ENCODE measurements at places on chromosomes 2 and 18.

- DNase-seq = no peak
These were observed 288.5 kb downstream of the SP3 start for GRCh38 chr2:173676647-173677046.

DNA sequence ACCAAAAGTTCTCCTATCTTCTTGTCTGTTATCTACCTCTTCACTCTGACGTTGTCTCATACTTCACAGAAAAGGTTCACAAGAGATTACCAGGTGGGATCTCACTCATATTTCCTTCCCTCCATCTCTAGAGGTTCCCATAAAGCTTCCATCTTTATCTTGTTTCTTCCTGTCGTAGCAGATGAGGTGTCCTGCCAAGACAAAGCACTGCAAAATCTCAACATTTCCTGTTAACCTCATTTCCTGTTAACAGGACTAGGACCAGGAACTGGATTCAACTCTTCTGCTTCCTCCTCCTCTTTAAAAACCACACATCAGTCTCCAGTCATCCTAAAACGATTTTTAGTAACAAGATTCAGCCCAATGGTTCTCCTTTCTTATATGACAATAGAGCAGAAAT lies 512.8 kb upstream of the NRP2 start:
- DNase-seq = no peak

GRCh38 chr2:12211326-12212175 lies 465.1 kb downstream of the LPIN1 start:
- DNase-seq = no peak

DNA sequence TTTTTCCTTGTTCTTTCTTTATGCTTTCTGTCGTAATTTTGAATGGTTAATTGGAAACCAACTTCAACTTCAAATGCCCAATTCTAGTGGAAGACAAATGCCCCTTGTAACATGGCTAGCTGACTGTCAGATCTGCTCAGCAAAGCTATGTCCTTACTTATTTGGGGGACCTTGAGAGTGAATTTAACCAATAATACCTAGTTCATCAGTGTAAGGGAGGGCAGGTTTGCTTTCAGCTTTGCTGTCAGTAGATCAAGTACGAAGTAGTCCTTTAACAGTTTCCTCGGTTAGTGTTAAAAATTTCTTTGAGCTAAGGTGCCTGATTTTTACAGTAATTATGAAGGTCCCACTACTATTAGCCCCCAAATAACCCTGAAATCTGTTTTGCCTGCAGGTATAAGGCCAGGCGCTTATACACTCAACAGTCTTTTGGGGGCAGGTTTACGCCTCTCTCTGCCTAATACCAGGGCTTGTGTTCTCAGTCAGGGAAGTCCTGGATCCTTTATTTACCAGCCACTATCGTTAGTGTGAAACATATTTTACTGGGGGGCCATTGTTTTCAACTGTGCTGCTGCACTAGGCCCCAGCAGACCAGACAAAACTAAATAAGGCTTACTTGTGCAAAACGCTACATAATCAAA lies 165.1 kb upstream of the KCNJ3 start:
- DNase-seq = no peak

DNA sequence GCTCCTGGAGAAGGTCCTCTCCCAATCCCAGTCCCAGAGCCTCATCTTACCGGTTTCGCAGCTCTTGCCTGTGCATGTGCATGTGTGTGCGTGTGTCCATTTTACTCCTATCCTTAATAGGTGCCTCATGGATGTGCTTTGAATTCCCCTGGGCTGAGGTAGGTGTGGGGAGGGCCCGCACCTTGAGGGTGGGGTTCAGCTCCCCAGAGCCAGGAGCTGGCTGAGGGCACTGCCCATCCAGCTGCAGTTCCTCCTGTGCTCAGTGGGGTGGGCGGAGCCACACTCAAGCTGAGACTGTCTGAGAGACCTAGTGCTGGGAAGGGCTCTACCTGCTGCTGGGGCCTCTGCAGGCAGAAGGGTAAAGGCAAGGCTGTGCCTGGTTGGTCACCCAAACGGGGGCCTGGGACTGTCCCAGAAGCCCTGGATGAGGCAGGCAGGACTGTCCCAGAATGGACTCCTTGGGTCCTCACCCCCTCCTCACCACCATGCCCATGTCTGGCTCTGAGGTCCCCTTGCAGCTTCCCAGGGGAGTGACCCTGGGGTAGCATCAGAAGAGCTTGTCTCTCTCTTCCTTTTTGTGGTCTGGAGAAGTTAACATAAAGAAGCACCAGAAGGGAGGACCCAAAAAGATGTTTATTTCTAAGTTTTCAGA lies 8.9 kb downstream of the GDF7 start:
- no peak for DNase-seq

DNA sequence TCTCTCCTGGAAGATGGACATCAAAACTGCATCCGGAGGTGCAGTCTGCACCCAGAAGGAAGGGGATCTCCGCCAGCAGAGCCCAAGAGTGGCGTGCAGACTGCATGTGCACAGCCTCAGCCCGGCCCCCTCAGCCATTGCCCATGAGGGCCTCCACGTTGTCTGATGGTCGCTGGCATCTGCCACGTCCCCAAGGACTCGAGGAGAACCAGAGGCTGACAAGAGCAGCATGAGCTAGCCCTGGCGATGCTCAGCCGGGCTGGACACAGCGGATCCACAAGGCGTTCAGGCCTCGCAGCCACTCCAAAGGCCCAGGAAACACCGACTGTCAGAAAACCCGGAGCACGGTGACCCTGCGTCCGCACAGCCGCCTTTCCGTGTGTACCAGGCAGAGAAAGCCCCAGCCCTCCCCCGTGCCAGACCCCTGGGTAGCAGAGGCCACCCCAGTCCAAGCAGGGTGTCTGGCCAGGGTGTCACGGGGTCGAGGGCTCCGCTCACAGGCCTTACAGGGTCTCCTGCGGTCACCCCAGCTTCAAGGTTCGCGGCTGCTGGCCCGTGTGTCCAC lies 48.3 kb downstream of the SLC66A2 start:
- no peak for DNase-seq

DNA sequence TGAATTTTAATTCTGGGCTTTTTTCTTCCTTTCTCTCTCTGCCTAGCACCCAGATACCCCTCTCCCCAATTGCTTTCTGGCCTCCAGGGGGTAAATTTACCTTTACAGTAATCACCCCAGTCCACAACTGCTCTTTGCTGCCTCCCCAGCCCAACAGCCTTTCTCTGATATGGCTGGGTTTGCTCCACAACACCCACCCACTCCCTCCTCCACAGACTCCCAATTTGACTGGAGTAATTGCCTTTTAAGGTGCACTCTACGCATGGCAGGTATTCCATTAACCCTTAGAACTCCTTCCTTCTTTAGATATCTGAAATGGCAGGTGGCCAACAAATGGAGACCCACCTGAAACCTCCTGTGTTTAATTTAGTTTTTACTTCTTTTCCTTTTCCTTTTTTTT lies 3.6 kb downstream of the CELF4 start:
- DNase-seq = no peak

- DNase-seq = no peak
These were observed 223.7 kb downstream of the ANKRD30B start for GRCh38 chr18:14971461-14972185.

GRCh38 chr2:215618145-215618544 lies 182.3 kb upstream of the FN1 start:
- DNase-seq = no peak

GRCh38 chr18:50143886-50144285 lies 51.1 kb downstream of the MYO5B start:
- no peak for DNase-seq

- DNase-seq = no peak
These were observed 180.8 kb upstream of the MMADHC start for GRCh38 chr2:149768320-149768799.

DNA sequence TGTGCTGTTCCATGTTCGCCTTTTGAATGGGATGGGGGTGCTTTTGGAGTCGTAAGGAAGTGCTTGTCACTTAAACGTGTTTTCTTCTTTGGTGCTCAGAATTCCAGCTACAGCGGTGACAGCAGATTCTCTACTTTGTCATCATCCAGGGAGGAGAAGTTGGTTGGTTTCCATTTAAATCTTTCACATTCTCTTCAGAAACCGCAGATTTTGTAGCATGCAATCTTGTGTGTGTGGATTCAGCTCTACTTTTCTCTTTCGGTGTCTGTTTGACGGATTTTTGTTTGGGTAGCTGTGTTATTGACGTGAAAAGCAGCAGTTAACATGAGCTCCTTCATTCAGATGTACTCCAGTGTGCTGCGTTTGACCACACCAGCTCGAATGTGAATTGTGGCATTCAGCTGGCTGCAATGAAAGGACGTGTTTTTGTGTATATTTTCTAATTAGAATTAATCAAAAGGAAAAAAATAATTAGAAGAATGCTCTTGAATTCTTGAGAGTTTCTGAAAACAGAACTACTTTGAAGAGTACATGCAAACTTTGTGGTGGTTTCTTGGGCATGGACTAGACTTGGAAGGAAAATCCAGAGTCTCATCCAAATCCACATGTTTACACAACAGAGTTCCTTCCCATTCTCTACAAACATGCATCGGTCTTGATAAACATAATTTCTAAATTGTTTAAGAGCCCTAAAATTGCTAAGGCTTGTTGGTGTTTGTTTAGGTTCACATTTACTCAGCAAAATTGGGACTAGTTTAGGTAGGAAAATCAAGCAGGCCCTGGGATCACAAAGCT lies 68.7 kb upstream of the RBM44 start:
- no peak for DNase-seq

DNA sequence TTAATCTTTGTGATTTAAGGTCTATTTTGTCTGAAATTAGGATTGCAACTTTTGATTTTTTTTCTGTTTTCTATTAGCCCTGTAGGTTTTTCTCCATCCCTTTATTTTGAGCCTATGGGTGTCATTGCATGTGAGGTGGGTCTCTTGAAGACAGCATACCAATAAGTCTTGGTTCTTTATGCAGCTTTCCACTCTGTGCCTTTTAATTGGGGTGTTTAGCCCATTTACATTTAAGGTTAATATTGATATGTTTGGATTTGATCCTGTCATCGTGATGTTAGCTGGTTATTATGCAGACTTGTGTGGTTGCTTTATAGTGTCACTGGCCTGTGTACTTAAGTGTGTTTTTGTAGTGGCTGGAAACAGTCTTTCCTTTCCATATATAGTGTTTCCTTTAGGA lies 17.7 kb downstream of the EHBP1 start:
- no peak for DNase-seq

GRCh38 chr18:8229787-8230186 lies 379.4 kb upstream of the RAB12 start:
- no peak for DNase-seq

DNA sequence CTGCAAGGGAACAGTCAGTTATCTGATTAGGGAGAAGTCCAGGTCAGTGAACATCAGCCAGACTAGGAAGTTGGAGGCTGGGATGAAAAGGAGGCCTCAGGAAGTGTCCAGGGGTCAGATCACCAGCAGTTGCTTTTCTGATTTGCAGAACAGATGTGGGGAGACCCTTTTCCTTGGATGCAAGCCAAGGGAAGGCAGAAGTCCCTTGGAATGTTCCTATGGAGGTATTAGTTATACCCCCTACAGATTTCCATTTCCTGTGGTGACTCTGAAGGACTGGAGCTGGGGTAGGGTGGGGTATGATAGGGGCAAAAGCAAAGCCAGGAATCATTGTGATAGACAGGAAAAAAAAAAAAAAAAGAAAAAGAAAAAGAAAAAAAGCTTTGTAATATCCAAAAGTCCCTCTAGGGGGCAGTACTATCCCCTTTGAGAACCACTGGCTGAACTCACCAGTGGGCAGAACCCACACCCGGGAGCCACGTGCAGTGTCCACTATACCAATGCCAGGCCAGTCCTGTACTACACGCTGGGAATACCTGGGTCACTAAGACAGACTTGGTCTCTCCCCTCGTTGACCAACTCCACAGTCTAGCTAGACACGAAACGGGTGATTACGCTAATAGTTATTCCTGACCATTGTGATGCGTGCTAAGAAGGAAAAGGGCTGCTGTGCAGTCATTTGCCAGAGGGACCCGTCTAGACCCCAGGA lies 7.4 kb downstream of the DYSF start:
- DNase-seq = no peak

- DNase-seq = no peak
These were observed 183.8 kb upstream of the ZC3H15 start for GRCh38 chr2:186302263-186302662.

DNA sequence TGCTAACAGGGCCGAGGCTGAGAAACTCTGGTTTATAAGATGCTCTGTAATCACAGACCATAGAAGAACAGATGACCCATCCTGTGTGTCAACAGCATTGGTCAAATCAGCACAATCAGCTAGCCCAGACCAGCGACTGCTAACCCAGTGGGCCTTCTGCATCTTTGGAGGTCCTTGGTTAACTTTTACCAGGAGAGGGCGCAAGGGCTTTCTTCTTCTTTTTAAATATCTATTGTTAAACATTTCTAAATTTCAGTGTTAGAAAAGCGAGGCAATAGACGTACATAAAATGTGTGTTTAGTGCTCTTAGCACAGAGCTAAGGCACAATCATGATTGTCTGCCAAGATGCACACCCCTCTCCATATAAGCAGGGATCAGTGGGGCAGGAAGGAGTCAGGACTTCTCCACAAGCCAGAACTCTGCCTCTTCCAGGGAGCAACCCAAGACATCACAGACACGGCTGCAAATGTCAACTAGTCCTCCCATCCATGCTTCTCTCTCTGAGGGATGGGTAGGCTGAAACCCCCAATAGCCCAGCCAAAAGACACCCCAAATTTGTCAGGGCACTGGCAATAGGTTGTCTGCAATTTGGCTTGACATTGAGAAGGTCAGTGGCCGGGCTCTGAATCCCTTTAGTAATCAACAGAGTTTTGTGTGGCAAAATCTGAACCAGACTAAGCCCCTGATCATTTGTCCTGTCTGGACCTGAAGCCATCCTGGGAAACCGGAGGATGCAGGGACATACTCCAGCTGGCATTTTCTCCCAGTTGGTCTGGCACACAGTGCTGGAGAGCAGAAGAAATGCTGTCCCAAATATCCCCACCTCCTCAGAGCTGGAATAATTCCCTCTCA lies 188.2 kb downstream of the BCL2 start:
- DNase-seq = no peak
